ENCODE measurements at places on chromosomes 6 and 20.

DNA sequence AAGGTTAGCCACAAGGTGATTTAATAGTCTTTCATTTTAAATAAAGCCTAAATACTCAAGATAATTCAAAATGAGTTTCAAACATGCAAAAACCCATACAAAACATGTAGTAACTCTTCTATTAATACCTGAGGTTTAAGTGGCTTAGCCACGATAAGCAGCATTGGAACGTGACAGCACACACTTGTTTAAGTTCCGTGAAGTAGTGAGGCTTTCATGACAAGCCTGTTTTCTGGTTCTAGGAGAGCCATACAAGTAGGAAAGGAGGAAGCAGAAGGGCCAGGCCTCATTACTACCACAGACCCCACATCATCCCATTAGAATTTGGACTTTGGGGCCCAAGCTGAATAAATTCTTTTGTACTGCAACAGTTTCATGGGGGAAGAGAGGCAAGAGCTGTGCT, 54.3 kb upstream of the PRND start:
- no peak for DNase-seq

- DNase-seq, result no peak
Measured at GRCh38 chr6:31837369-31838113, 10.0 kb downstream of the HSPA1B start.

DNA sequence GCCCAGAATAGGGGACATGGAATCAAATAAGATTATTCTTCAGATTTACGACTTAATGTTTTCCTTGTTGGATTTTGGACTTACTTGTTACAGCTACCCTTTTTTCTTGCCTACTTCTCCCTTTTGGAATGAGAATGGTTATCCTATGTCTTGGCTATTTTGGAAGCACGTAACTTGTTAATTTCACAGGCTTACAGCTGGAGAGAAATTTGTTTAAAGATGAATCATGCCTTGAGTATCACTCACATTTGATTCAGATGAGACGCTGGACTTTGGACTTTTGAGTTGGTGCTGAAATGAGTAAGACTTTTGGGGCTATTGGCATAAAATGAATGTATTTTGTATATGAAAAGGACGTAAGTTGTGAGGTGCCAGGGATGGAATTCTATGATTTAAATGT, 83.3 kb downstream of the SMPDL3A start:
- DNase-seq, result no peak

GRCh38 chr6:132198896-132199295, 202.4 kb downstream of the MOXD1 start:
- DNase-seq, result no peak

DNA sequence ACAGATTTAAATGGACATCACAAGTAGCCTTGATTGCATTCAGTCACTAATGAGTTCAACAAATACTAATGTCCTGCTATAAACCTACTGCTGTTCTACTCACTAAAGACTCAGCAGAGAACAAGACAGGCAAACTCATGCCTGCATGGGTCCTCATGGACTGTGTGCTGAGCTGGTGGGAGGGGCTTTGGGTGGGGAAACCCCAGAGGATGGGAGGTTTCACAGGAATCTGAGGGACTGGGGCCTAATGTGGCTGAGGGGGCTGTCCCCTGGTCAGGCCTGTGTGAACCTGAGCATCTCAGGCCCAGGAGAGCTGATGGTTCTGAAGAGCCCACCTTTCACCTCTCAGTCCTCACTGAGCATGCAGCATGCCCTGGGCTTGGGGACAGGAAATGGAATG, 1.4 kb downstream of the CST8 start:
- DNase-seq, result no peak

DNA sequence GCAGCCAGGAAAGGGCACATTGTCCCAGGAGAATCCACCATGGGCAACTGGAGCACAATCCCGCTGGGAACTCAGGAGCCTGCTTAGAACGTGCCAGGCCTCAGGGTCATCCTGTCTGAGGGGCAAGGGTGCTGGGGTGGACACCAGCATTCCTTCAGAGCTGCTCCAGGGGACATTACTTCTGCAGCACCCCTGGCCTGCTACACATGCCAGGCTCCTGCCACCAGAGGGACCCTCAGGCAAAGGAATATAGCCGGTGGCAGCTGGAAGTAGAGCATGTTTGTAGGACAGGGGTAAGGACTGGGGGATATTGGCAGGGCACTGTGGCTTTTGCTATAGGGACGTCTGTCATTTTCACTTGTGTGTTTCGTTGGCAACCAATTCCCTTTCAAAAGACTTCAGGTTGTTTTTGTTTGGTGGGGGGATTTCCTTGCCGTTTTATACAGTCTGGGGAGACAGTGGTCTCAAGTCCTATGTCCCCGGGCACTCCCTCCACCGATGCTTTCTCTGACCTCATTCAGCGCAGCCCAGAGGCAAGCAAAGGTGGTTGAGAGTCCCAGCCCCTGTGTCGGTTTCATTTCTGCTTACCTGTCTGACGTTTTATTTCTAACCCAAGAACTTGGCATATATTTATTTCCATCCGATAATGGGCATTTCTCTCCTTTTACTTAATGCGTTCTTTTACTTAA, 130.8 kb downstream of the JPH2 start:
- peak; percentile 89 for DNase-seq

GRCh38 chr6:26432627-26433201, 7.6 kb upstream of the BTN3A3 start:
- DNase-seq, result no peak

GRCh38 chr6:152124429-152125074, 317.1 kb downstream of the ESR1 start:
- no peak for DNase-seq

GRCh38 chr6:33726696-33727095, 15.2 kb upstream of the UQCC2 start:
- DNase-seq, result no peak

DNA sequence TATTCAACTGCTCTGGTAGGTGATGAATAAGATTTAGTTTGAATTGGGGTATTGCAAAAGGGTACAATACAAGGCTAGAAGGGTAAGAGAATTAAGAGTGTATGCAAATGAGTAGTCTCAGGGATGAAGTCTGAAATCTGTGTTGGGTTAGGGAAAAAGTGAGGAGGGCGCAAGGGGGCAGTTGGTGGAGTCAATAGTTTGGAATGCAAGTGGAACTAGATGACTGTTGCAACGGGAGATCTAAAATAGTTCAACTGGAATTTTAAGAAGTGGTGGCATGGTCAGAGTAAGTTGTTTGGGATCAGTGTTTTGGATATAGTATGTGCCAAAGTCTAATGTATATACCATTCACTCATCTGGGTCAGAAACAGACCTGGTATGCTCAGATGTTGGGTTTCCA, 329.6 kb downstream of the GJA1 start:
- DNase-seq, result no peak

GRCh38 chr6:129501740-129502660, 208.0 kb downstream of the ARHGAP18 start:
- DNase-seq, result no peak

DNA sequence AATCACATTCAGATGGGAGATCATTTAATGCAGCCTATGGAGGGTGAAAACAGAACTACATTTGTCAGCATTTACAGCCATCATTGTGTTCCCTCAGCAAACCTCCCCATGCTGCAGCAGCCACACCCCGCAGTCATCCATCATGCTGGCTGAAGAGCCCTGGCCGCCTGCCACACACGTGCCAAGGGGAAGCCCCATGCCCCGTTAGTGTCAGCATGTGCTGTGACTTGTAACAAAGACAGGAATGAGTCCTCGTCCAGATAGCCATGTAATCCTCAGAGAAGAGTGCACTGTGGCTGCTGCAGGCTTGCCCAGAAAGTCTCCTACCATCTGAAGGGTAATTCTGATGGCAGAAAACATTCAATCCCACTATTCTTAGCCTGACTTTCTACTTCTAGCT, 1097.8 kb downstream of the KIF16B start:
- DNase-seq, result no peak

GRCh38 chr6:1310628-1311399, 1.1 kb upstream of the FOXQ1 start:
- DNase-seq, result peak; percentile 87

- DNase-seq, result no peak
Measured at GRCh38 chr6:138814179-138814834, 18.4 kb downstream of the ECT2L start.

DNA sequence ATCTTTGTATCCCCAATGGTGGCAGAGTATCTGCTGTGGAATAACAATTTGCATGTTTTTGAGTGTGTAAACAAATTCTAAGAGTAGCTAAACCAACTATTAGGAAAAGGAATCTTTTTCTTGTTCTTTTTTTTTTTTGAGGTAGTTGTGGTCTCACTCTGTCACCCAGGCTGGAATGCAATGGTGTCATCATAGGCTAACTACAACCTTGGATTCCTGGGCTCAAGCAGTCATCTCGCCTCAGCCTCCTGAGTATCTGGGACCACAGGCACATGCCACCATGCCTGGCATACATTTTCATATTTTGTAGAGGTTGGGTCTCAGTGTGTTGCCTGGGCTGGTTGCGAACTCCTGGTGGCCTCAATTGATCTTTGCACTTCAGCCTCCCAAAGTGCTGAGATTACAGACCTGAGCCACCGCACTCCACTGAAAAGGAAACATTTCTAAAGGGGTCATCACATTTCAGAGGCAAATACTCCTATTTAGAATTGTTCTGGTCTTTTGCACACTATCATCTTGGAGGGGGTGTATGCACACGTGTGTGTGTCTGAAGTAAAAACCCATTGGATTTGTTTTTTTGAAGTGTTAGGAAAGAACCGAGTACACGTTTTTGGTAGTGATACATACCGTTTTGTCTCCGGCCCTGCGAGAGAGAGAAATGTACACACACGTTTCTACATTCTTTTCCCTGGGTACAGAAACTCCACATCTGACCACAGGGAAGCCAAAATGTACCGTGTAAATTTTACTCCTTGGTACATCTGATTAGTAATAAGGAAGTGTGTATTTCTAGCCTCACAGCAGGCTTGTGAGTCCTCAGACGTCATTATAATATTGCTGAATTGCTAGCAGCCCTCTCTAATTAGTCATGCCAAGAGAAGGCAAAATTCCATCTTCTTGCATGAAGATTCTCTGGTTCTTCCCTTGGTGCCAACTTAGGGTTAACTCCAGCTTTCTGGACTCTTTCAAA, 183.6 kb downstream of the JARID2 start:
- DNase-seq, result peak; percentile 47

DNA sequence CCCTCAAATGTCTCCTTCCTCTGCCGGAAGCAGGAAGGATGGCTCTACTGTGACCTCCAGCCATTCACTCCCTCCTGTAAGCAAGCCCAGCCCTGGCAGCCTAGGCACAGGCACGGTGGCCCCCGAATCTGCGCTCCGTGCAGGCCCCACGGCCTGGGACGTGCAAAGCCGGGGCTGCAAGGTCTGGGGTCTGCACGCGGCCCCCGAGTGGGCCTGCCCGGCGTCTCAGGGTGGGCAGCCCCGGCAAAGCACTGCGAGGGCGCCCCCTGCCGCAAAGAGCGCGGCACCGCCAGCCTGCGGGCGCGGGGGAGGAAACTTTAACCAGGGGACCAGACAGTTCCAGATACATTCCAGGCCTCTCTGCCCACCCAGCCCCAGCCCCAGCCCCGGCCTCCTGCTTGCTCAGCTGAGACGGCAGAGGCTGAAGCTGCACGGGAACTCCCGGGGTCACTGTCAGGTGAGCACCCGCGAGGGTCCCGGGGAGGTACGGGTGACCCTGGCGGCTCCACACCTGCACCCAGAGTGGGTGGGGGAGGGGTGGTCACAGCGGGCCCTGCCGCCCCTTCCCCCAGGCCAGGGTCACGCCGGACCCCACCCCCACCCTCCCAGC, 98.8 kb downstream of the ASXL1 start:
- DNase-seq, result peak; percentile 95

DNA sequence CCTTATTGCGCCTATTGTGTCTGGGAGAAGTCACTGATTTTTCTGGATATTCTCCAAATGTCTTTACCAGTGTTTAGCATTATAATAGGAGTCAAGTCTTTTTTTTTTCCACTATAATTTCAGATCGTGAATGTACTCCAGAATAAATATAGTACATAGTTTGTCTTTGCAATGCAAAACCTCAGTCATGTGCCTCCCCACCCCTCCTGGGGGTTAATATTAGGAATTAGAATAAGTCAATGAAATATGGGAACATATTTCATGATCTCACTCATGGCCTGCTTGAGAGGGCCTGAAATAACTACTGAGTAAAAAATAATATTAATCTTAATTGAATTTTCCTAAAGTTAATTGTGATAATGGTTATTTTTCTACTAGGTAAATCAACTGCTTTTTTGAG, 79.0 kb upstream of the TMEM170B start:
- DNase-seq, result no peak

- DNase-seq, result peak; percentile 78
Measured at GRCh38 chr6:41780551-41781365, at the start of gene PRICKLE4. TSS of gene PRICKLE4 (plus strand) at chr6:41780782. CDS start at chr6:41783474, 2,692 bp downstream.

DNA sequence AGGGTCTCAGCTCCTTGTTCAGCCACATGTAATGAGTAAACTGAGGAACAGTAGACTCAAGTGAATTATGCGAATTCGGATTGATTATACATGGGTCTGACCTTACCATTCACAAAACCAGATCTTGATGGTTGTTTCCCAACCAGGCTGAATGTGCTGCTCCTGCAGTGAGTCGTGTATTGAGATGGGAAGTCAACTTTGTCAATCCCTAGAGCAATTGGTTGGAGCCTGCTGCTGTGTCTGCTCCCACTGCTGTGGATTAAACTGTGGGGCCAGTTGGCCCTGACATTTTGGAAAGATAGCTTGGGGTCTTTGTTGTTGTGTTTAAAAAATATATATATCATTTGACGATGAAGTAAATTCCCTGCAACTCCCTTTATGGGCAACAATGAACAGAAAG, 23.9 kb downstream of the FAM50B start:
- peak; percentile 0 for DNase-seq

GRCh38 chr6:6865611-6866010, 242.2 kb upstream of the RREB1 start:
- no peak for DNase-seq

DNA sequence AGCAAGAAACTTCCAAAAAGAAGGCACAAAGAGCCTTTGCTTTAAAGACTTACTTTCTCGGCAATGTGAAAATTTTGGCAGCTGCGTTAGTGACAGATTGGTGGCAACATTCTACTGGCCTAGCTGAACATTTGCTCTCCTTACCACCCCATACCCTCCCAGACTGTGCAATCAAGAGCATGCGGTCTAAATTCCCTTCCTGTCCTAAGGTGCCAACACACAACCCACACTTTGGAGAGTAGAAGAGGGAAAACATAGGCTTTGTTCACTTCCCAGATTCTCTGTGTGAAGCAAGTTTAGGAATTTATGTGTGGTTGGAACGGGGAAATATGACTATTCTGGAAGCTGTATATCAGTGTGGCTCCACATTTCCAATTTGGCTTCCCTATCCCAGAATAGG, 29.8 kb upstream of the NEDD9 start:
- no peak for DNase-seq

DNA sequence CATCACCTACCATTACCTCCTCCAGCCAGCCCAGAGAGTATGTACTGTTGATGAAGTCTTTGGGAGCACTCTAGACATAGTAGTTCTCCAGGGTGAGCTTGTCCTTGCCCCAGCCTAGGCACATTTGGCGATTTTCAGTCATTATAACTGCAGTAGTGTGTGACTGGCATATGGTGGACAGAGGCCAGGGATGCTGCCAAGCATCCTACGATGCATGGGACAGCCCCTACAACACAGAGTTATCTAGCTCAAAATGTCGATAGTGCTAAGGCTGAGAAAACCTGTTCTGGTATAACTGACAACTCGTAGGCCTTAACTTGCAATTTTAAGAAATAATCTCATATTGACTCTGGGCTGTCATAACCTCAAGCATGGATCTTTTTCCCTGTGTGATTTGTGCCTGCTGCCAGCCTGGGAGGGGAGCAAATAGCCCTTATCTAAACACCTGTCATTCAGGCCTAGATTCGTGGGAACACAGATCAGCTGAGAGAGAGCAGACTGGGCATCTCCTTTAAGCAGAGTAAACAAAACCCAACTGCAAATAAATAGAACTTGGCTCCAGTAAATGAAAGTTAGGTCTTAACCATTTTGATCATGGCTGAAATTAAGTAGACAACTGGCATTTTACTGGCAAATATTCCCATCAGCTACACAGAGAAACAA, 102.6 kb downstream of the SPTLC3 start:
- DNase-seq, result no peak
